Esophagus squamous epithelium (tissue), 5 donors: ENCODE measurements at places on chromosomes 6 and 20.

- no peak for DNase-seq
These were observed 17.5 kb downstream of the UQCC1 start for GRCh38 chr20:35394271-35394670.

DNA sequence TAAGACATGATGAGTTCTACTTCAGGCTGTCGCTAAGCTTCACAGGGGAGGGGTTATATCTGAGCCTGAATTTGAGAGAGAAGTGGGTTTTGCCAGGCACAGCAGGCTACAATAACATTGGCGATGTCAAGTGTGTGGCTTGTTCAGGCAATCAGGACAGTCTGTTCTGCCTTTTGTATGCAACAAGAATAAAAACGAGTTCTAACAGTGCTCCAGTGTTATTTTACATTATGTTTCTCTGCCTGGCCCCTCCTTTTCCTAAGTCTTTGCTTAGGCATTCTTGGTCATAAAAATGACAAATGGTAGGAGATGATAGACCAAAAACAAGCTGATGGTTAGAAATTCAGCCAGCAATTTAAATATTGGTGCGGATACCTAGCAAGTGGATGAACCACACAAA is 26.8 kb downstream of the PAQR8 start:
- no peak for DNase-seq

GRCh38 chr20:51651921-51652549 is 109.5 kb upstream of the NFATC2 start:
- no peak for DNase-seq

DNA sequence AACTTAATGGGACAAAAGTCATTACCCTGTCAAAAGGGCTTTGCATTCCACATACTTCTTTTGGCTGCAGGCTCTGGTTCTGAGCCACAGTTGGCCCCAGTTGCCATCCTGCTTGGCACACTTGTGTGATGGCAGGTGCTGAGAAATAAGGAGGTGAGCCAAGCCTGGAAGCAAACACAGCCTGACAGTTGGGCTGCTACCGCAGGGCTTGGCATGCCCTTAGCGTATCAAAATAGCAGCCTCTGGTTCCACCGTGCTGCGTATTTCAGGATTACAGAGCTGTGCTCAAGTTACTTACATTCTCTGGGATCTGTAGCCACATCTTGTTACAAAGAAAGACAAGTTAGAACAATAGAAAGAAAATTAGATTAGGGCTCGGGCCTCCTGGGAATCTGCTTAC is 11.1 kb downstream of the MTHFD1L start:
- no peak for DNase-seq

DNA sequence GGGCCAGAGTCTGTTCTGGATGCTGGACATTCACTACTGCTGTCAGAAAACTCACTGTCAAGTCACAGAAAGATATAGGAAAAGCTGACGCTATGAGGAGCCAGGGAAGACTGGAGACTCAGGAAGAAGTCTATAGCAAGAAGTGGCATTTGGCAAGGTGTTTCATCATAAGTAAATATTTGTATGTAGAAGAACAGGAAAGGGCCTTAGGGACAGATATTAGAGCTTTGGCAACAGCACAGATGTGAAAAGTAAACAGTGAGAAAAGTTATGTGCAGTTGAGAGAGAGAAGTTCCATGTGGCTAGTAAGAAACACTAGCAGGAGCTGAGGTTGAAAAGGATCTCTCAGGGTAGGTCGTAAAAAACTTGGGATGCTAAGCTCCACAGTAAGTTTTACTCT is 868.9 kb downstream of the PHF3 start:
- DNase-seq, result no peak

DNA sequence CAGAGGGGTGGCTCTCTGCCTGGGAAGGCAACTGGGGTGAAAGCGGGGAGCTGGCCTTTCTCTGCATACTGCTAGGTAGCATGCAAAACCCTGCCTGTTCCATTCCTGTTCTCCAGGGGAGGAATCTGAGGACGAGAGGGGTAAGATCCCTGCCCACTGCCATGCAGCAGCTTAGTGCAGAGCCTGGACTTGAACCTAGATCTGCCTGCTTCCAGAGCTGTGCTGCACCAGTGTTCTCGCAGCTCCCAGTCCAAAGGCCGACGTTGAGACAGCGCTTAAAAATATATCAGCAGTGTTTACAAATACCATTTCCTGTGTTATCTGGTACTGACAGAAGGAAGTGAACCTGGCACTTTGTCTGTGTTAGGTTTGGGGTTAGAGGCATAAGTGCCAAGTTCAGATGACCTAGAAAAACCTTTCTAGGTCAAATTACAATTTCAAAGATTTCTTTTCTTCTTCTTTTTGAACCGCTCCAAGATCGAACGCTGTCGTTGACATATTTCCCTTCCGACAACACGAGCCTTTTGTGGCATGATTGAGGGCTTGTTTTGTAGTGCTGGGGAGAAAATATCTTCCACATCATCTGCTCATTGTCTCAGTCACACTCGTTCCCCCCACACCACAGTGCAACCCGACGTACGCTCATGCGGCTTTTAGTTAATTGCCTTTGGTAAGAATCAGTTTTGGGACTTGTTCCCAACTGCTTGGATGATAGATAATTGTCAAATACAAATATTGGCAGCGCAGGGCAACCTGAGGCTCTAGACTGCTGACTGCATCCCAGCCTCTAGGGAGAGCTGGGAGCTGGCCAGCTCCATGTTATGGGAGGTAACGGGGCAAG is 44.6 kb downstream of the TOX2 start:
- DNase-seq, result no peak

DNA sequence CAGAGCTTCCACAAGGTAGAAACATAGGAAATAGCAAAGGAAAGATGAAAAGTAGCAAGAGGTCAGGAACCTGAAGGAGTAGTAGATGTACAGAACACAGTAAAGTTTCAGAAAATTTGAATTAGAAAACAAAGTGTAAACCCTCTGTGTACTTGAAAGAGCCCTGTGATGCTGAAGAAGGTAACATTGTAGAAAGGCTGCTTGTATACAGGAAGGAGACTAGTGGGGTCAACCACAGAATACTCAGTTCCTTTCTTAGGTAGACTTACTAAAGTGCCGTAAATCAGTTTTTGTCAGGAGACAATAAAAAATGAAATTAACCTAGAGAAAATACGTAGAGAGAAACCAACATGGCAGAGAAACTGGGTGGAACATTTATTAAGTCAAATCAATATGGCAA is 149.7 kb downstream of the AIG1 start:
- DNase-seq, result no peak

- DNase-seq, result no peak
These were observed 680.2 kb upstream of the MMS22L start for GRCh38 chr6:97963193-97963592.

DNA sequence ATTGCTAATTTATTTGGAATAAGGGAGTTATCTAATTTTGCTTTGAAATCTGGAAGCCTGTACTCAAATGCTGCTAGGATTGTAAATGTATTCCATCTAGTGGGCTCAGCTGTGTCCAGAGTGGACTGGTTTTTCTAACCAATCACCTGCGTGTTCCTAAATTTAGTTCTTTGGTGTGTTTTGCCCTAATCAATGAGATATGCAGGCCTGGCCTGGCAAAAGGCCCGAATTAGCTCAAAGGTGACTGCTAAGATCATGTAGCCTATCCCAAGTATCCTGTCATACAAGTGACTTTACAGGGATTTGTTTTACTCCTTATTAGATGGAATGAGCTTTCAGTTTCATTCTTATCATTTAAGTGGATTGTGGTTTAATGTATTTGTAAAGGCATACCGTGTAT is 51.3 kb upstream of the ARMC2 start:
- DNase-seq, result no peak

DNA sequence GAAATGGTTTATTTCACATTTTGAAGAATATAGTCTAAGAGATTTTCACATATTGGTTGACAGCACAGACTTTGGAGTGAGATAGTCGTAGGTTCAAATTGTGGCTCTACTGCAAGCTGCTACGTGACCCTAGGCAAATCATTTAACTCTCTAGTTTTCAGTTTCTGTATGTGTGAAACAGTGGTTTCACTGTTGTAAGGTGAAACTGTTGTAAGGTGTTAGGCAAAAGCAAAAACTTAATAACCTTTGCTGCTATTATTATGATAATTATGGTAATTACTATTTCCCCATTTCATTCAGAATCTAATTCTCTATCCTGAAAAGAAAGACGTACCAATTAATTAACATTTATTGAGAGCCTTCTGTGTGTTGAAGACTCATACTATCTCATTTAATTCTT is 144.2 kb downstream of the REV3L start:
- no peak for DNase-seq

DNA sequence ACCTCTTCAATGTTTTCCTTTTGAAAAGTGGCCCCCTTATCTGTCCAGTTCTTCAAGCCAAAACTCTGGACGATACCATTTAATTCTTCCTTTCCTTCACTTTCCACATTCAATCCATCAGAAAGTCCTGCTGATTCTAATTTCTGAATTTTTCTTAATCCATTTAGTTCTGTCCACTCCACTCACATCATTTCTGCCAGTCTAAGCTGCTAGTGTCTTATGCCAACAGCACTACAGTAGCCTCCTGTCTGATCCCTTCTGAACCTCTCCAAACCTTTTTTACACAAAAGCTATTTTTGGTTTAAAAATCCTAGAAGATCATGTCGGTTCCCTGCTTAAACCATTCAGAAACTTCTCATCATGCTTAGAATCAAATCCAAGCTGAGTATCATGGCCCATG is 24.5 kb upstream of the SNAP25 start:
- DNase-seq, result no peak

DNA sequence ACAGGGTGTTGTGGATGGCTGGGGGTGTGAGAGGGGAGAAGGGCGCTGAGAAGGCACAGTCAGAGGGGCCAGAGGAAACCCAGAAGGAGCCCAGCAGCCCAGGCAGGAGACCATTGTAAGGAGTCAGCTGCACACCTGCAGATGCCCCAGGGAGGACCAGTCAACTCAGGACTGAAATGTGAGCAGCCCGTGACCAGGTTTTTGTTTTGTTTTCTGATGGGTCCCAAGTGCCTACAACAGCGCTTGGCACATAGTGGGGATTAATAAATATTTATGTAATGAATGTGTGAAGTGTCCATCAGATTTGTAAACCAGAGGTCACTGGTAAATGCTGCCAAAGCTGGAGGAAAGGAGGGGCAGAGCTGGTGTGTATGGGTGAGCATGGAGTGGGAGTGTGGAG is 30.2 kb downstream of the TRAM2 start:
- no peak for DNase-seq

DNA sequence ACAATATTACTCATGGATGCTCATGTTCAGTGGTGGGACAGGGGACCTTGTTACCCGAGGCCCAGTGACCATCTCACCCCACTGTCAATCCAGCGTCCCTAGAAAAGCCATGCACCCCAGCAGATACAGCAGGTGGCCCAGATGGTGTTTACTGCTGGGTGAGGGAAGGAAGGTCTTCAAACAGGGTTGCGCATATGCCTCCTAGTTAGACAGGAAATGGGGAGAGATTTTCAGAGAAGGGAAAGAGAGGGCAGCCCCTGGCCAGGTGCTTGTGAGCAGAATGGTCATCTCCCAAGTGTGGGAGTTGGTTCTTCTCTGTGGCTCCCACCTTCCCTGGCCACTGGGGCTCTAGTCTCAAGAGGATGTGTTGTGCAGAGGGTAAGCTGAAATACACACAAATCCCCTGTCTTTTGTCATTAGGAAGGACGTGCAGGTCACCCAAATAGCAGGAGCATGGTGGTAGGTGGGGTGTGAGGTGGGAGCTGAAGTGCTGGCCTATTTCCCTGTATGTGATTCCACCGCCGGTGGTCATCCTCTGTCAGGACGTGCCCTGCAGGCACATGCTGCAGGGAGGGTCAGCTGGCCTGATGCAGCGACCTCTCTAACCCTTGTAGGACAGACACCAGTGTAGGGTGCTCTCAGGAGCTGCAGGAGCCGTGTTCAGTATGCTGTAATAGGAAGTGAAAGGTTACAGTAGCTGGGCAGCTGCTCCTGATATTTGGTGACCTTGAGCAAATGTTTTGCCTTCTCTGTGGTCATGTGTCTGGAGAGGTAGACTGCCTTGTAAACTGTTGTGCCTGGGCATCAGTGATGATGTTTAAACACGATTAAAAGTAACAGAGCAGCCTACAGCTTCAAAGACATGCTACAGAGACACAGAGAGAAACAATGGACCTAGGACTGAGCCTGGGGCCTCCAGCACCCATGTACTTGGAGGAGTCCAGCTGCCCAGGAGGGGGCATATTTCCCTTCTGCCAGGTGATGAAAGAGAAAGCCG is 3.2 kb upstream of the CST3 start:
- DNase-seq, result no peak
